ENCODE measurements at places on chromosomes 4 and X.

DNA sequence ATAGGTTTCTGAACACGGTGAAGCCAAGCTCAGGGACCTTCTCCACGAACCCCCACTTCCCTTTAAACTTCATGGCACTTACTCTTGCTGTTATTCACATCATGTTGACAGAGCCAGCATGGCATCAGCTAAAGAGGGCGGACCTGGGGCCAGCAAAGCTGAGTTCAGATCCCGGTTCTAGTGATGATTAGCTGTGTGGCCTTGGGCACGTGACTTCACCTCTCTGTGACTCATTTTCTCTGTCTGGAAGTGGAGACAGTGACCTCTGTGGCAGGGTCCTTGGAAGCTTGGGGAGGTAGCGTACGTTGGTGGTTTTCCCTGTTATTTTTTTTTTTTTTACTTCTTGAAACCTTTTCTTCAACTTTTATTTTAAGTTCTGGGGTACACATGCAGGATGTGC, 13.4 kb downstream of the EVC start:
- no peak for DNase-seq

DNA sequence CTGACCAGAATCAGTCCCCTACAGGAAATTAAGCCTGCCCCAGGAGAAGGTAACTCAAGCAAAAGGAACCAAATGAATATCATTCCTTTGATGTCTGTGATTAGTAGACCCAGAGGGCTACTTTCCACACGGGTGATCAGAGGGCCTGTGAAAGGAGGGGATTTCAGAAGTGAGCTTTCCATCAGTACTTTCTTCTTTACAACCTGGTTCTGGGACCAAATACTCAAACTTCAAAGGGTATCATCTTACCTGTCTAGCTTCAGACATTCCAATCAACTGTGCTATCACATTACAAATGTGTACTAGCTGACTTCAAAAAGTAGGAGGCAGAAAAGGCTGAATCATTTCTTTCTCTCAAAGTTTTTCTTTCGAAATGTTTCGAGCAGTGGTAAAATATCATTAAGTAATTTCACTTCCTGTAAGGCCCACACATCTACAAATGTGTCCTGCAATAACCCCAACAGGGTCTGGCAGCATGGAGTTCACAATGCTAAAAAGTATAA, 23.9 kb downstream of the ACSL4 start:
- DNase-seq: peak; percentile 68

DNA sequence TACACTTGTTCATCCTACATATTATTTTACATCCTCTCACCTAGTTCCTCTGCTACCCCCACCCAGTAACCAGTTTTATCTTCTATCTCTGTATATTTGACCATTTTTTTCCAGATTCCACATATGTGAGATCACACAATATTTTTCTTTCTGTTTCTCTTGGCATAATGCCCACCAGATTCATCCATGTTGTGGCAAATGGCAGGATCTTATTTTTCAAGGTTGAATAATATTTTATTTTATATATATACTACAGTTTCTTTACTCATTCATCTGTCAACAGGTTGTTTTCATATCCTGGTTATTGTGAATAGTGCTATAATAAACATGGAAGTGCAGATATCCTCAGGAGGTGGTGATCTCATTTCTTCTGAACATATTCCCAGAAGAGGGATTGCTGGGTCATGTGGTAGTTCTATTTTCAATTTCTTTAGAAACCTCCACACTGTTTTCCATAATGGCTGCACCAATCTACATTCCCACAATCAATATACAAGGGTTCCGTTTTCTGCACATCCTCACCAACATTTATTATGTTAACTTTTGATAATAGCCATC, 48.2 kb downstream of the THAP9 start:
- no peak for DNase-seq

DNA sequence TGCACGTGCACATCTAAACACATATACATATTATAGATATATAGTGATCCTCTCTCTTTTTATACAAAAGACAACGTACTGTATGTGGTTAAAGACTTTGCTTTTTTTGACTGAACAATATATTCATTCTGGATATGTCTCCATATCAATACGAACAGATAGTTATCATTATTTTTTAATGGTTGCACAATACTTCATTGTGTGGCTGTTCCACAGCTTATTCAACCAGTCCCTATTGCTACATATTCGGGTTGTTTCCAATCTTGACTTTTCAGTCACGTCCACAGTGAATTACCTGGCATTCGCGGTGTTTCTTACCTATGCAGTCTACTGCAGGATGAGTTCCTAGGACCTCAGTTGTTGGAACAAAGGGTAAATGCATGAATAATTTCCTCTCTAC, 53.1 kb downstream of the FGFBP1 start:
- no peak for DNase-seq

DNA sequence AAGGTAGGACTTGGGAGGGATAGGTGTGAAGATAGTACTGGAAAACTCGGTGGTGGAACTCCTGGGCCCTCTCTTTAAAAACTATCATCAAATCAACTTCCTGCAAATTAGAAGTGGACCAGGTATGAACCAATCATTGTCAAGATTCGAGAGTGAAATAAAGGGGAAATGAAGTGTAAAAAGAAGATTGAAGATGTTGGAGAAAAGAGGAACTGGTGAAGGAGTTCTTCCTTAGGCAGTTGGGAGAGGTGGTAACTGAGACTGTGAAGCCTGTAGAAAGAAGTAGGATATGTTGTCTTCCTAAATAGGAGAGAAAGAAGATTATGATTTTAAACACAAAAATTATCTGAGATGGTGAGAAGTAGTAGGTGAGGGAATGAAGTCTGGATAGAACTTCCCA, 212.2 kb downstream of the PPP1R2C start:
- no peak for DNase-seq

DNA sequence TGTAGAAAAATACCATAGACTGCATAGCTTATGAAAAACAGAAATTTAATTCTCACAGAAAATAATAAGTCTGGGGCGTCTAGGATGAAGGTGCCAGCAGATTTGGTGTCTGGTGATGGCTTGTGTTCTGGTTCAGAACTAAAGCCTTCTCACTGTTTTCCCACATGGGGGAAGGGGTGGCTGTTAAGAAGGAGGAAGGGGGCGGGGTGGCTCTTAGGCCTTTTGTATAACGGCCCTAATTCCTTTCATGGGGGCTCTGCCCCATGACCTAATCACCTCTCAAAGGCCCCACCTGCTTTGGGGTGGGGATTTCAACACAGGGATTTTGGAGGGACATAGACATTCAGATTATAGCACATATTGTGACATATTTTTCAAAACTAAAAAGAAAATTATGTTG, 173.2 kb upstream of the TECRL start:
- DNase-seq: no peak

DNA sequence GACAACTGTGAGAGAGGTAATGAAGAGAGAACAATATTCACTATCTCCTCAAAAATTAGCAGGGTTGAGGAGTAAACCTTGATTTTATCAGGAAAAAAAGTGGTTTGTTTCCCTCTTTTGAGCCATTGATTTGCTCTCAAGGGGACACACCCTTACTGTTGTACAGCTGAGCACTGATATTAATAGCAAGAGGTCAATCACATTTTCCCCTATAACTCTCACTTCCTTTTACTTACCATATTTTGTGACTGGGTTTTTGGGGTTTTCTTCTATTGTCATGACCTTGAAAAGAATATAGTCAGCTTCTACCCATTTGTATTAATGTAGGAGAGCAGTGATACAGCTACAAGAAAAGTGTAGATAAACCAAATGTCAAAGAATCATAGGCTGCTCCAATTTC, 70.2 kb upstream of the LONRF3 start:
- no peak for DNase-seq

DNA sequence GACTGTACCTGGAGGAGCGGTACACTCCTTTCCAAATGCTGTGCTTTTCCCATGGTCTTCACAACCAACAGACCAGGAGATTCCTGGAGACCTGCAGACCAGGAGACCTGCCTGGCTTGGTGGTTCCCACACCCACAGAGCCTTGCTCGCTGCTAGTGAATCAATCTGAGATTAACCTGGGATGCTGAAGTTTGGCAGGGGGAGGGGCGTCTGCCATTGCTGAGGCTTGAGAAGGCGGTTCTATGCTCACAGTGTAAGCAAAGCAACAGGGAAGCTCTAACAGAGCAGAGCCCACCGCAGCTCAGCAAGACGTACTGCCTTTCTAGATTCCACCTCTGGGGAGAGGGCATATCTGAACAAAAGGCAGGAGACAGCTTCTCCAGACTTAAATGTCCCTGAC, 34.5 kb upstream of the FAAH2 start:
- DNase-seq: no peak

GRCh38 chrX:115390078-115390477, 100.6 kb downstream of the LUZP4 start:
- no peak for DNase-seq

DNA sequence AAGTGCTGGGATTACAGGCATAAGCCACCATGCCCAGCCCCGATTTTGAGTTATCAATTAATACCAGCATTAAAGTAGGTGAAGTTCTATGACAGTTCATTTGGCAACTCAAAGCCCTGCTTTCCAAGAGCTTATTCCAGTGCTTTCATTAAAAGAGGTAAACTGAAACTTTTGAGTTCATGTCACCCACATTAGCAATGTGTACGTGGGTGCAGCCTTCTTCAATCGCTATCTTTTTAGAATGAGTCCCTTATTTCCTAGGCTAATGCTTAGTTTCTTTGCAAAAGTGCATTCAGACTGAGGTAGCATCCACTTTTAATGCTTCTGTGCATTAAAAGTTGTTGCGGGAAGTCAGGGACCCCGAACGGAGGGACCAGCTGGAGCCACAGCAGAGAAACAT, 26.1 kb upstream of the MTNR1A start:
- no peak for DNase-seq

GRCh38 chrX:106862972-106863688, 40.0 kb downstream of the RIPPLY1 start:
- no peak for DNase-seq

DNA sequence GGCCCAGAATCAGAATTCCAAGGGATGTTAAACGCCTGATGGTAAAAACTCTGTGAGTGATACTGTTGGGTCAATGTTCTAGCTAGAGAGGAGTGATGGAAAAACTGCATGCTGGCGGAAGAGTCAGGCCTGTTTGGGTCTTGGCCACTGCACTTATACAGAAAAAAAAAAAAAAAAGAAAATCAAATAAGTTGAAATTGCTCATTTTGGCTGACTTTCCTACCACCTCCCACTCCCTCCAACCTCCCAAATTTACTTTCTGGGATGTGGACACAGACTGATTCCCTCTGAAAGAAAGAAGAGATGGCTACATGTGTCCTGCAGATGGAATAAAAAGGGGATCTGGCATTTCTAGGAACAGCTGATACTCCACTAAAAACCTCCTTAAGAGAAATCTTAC, 234.1 kb upstream of the GIMD1 start:
- no peak for DNase-seq

DNA sequence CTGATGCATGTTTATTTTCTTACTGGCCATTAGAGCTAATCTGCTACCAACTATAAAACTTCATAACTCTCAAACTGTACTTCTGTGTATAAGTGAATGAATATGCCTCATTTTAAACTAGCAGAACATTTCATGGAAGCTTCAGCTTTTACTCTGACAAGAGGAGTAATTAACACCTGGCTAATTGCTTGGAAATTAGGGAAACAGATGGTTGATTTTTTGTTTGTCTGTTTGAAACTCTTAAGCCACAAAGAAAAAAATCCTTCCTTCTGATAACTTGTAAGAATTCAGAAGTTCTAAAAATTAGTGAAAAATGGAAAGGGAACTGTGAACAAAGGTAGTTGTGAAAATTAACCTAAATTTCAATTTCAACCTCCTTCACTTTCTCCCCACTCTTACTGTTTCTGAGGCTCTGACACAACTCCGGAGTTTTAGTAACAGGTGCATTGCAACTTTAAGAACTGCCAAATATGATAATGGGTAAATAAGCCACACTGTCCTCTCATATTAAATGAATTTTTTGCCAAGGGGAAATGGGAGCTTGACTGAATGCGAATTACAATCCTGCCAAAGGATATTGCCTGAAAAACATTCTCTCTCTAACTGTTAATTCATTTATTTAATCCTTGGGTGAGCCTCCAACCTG, 1.0 kb downstream of the EGF start:
- no peak for DNase-seq

DNA sequence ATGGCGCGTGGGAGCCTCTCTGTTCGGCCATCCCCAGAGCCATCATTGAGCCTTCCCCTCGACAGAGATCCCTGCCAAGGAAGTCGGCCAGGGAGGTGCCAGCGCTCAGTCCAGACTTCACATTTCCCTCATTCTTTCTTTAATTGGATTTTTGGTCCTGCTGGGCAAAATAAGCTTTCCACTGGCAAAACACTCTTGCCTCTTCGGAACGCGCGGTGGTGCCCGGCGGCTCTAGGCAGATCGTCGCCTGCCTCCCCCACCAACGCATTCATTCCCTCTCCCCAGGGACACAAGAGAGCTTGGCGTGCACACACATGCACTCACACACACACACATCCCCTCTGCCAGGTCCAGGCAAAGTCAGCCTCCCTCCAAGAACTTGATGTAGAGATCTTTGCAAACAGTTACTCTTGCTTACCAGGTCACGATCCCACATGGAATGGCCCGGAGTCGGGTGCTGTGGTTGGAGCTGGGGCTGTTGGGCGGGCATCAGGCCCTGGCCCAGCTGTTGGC, 257.1 kb downstream of the BCOR start:
- DNase-seq: no peak

DNA sequence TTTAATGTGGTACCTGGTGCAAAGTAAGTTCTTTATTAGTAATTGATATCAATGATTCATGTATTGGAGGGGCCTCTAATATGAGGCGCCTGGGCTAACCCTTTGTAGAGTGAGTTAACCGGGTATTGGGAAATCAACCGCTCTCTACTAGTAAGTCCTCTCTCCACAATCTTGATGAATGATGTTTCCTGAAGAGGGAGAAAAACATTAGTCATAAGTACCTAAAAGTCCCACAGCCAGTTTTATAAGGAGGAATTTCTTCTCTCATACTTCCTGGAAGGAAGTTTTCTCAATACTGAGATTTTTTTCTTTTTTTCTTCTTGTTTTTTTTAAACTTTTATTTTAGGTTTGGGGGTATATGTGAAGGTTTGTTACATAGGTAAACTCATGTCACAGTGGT, 62.3 kb downstream of the AGTR2 start:
- DNase-seq: no peak

DNA sequence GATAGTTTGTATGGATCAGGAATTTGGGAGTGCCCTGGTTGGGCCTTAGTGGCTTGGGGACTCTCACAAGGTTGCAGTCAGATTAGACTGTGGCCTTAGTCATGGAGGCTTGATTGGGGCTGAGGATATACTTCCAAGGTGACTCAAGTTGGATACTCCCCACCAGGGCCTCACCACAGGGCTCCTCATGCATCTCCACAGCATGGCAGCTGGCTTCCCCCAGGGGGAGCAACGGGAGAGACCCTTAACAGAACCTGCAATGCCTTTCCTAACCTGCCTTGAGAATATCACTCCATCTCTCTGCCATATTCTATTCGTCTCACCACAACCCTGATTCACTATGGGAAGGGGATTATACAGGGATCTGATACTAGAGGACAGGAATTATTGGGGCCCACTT, 161.9 kb downstream of the RELL1 start:
- DNase-seq: no peak

GRCh38 chr4:158008551-158009218, 164.1 kb downstream of the GASK1B start:
- DNase-seq: no peak
